Endodermal cell (in vitro differentiated cells): ENCODE measurements at places on chromosomes 7 and 10. TPM values are rescaled to one million over a fixed set of nuclear protein-coding genes. Genes with fewer than 3 reads are reported as not detected.

Gene PNLIPRP2
- total RNA-seq: 0.63 to 0.78 TPM (median 0.64 TPM) in 3 replicates

GRCh38 chr10:84818961-84819360 lies 490.6 kb downstream of the CCSER2 start:
- H3K27me3 ChIP-seq: no peaks in the 10 kb centered on the region
- peaks cover 3% of the 10 kb centered on the region for H3K4me1 ChIP-seq
- no peak overlapping the region for H3K4me3 ChIP-seq
- H3K36me3 ChIP-seq: no peaks in the 10 kb centered on the region

DNA sequence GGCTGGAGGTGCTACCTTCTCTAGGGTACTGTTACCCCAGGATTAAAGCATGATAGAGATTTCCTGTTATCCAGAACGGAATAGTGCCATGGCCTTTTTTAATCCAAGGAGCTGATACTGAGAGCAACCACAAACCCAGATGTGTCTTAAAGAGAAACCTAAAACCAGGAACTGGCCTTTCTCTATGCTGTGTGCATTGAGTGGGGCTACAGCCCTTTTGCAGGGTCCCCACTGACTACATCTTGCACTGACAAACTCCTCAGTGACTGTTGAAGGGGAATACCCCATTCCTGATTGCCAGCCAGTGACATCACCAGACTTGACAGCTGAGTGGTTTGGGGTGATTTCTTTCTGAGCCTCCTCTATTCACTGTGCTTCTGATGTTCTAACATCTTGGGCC lies 81.9 kb upstream of the CAPZA2 start:
- no peak overlapping the region for H3K27ac ChIP-seq
- H3K27me3 ChIP-seq: peaks cover 67% of the 10 kb centered on the region
- H3K36me3 ChIP-seq: no peaks in the 10 kb centered on the region
- H3K4me1 ChIP-seq: peaks cover 21% of the 10 kb centered on the region

Gene GTPBP10
- 21.8 and 24.5 TPM in 2 replicates for total RNA-seq

- H3K27ac ChIP-seq: peak overlapping the region; percentile 99
- DNase-seq: peak; percentile 78
- H3K4me3 ChIP-seq: peak overlapping the region; percentile 93
- H3K27me3 ChIP-seq: no peaks in the 10 kb centered on the region
- H3K4me1 ChIP-seq: no peaks in the 10 kb centered on the region
- H3K36me3 ChIP-seq: peaks cover 6% of the 10 kb centered on the region
Observed at GRCh38 chr7:74656441-74656836, 1.1 kb upstream of the GTF2I start.

GRCh38 chr10:85400981-85401695 lies 965.5 kb downstream of the GRID1 start:
- no peak overlapping the region for H3K4me3 ChIP-seq
- no peak for DNase-seq
- no peaks in the 10 kb centered on the region for H3K27me3 ChIP-seq
- H3K27ac ChIP-seq: no peak overlapping the region
- no peaks in the 10 kb centered on the region for H3K4me1 ChIP-seq

- H3K36me3 ChIP-seq: no peaks in the 10 kb centered on the region
- DNase-seq: no peak
- peaks cover 4% of the 10 kb centered on the region for H3K4me1 ChIP-seq
- no peak overlapping the region for H3K27ac ChIP-seq
Observed at GRCh38 chr7:25847336-25848070, 304.5 kb upstream of the NFE2L3 start.

- no peaks in the 10 kb centered on the region for H3K36me3 ChIP-seq
- H3K27ac ChIP-seq: no peak overlapping the region
- no peaks in the 10 kb centered on the region for H3K27me3 ChIP-seq
- no peak for DNase-seq
- H3K4me3 ChIP-seq: no peak overlapping the region
Observed at GRCh38 chr10:124601016-124601415, 139.4 kb downstream of the LHPP start.

DNA sequence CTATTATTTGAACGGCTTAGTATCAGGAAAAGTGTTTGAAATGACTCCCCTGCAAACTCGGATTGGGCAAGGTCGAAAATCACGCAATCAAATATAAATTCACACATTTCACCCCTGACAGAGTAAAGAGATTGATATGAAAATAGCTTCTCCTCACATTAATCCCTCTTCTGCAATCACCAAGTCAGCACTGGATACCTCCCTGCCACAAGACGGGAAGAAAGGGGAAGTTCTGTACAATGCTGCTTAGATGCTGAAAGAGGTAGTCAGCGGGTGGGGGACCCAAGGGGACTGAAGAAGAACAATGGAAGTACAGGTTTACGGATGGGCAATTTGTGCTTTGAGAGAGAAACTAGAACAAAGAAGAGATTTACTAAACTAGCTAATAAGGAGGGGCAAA lies 72.0 kb upstream of the ANK3 start:
- no peaks in the 10 kb centered on the region for H3K27me3 ChIP-seq
- no peaks in the 10 kb centered on the region for H3K4me1 ChIP-seq
- H3K36me3 ChIP-seq: no peaks in the 10 kb centered on the region
- H3K4me3 ChIP-seq: no peak overlapping the region
- DNase-seq: no peak

DNA sequence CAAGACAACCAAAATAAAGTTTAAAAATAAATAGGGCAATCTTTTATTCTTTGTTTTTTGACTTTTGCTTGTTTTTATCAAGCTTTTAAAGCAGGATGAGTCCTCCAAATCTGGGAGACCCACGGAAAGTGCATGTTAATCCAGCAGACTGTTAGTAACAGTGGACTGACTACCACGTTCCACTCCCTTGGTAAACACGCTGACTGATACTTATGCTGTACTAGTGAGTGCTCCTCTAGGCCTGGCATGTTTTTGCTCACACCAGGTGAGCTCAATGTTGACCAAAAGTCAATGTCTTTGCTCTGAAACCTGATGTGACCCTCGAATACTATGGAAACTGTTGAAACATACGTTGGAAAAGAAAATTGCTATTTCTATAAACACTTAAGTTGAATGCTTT lies 88.4 kb downstream of the KIAA1549 start:
- no peak overlapping the region for H3K27ac ChIP-seq
- H3K36me3 ChIP-seq: peaks cover 65% of the 10 kb centered on the region
- H3K4me3 ChIP-seq: no peak overlapping the region

- H3K36me3 ChIP-seq: peaks cover 13% of the 10 kb centered on the region
- H3K27ac ChIP-seq: no peak overlapping the region
- H3K27me3 ChIP-seq: no peaks in the 10 kb centered on the region
- DNase-seq: no peak
- no peaks in the 10 kb centered on the region for H3K4me1 ChIP-seq
Observed at GRCh38 chr7:43653466-43653865, 70.6 kb downstream of the STK17A start.

DNA sequence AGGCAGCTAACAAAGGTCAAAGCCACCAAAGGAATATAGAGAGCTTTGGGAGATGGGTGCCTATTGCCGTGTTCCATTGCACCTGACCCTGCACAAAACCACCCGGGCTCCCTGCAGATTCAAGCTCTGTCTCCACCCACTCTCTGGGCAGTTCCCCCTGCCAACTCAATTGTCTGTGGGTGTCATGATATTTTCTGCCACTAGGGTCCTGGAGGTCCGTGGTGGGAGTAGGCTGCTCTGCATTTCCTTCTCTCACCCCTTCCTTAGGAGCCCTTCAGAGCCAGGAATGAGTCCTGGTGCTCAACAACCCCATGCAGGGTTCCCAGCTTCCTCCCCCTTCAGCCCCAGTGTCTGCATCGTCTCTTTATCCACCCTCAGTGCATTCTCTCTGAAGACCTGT lies 34.1 kb downstream of the PNLIPRP2 start:
- H3K36me3 ChIP-seq: no peaks in the 10 kb centered on the region
- H3K27ac ChIP-seq: no peak overlapping the region
- no peak overlapping the region for H3K4me3 ChIP-seq
- no peaks in the 10 kb centered on the region for H3K27me3 ChIP-seq
- peak; percentile 81 for DNase-seq
- no peaks in the 10 kb centered on the region for H3K4me1 ChIP-seq

DNA sequence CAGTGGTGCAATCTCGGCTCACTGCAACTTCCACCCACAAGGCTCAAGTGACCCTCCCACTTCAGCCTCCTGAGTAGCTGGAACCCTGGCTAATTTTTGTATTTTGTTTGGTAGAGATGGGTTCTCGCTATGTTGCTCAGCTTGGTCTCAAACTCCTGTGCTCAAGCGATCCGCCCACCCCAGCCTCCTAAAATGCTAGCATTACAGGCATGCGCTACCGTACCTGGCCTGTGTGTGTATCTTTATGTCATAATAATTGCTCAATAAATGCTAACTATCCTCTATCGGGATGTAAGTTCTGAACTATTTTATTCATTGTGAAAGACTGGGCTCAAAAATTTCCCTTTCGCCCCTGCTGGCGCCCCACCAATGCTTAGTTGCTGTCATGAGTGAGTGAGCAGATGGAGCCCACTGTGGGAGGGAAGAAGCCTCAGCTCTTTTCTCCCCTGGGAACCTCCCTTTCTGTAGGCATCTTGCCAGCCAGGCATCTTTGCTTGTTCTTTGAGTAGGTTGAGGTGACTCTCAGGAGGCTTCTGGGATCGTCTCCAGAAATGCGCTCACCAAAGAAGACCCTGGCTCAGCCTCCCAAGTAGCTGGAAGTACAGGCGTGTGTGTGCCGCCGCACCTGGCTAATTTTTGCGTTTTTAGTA lies 38.3 kb downstream of the CAMK1D start:
- H3K36me3 ChIP-seq: no peaks in the 10 kb centered on the region
- H3K27me3 ChIP-seq: no peaks in the 10 kb centered on the region
- no peak overlapping the region for H3K27ac ChIP-seq
- no peaks in the 10 kb centered on the region for H3K4me1 ChIP-seq
- DNase-seq: no peak

Gene CDNF
- total RNA-seq: 0.61 and 1.2 TPM in 2 replicates

- H3K4me1 ChIP-seq: no peaks in the 10 kb centered on the region
- no peaks in the 10 kb centered on the region for H3K36me3 ChIP-seq
- no peak overlapping the region for H3K4me3 ChIP-seq
Observed at GRCh38 chr10:59222788-59223187, 46.3 kb downstream of the PHYHIPL start.

DNA sequence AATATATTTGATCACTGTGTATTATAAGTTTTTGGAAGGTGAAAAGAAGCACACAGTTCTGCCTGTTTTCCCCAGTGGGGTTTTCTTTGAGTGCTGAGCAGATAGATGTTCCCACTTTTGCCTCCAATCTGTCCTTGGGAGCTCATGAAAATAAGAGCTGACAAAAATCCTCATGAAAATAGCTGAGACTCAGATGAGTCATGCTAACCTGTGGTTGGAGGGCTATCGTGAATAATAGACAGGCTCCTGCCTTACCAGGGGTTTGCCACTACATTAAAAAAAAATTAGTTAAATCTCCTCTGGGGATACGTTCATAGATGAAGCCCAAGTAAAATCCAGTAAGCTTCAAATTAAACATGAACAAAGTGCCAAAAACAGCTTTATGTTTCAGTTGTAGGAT lies 10.9 kb upstream of the AOAH start:
- H3K27me3 ChIP-seq: no peaks in the 10 kb centered on the region
- no peak overlapping the region for H3K27ac ChIP-seq
- H3K36me3 ChIP-seq: no peaks in the 10 kb centered on the region
- no peak overlapping the region for H3K4me3 ChIP-seq

- peak; percentile 84 for DNase-seq
- no peaks in the 10 kb centered on the region for H3K4me1 ChIP-seq
- H3K27ac ChIP-seq: no peak overlapping the region
- no peaks in the 10 kb centered on the region for H3K27me3 ChIP-seq
- H3K36me3 ChIP-seq: no peaks in the 10 kb centered on the region
- H3K4me3 ChIP-seq: no peak overlapping the region
Observed at GRCh38 chr10:122276611-122277208, 5.6 kb downstream of the BTBD16 start.

- H3K36me3 ChIP-seq: no peaks in the 10 kb centered on the region
- no peak overlapping the region for H3K27ac ChIP-seq
- DNase-seq: no peak
- no peaks in the 10 kb centered on the region for H3K4me1 ChIP-seq
Observed at GRCh38 chr10:49152663-49153062, 18.8 kb upstream of the FAM170B start.

Gene RHOBTB1
- 5.6 and 6.8 TPM in 2 replicates for total RNA-seq

DNA sequence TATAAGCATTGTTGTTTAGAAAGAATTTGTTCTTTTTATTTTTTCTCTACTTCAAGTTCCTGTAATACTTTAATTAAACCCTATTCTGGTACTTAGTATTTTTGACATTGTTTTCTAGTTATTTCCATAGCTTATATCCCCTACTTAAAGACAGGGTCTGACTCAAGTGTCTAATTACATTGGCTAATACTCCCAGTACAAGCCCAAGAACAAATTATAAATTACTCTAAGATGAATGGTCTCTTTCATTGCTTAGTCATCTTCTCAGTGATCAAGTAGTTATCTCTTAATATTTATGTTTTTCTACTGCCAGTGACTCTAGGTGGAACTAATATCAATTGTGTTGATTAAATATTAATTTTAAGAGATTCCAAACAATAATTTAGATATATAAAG lies 21.6 kb downstream of the AHR start:
- H3K27me3 ChIP-seq: no peaks in the 10 kb centered on the region
- H3K4me3 ChIP-seq: no peak overlapping the region
- no peaks in the 10 kb centered on the region for H3K4me1 ChIP-seq
- H3K36me3 ChIP-seq: no peaks in the 10 kb centered on the region
- no peak overlapping the region for H3K27ac ChIP-seq

Gene STAG3
- 0.95 to 2.8 TPM (median 1.2 TPM) in 3 replicates for total RNA-seq

GRCh38 chr7:45132708-45133320 lies 21.3 kb upstream of the TBRG4 start:
- no peak for DNase-seq
- H3K27me3 ChIP-seq: no peaks in the 10 kb centered on the region
- no peaks in the 10 kb centered on the region for H3K36me3 ChIP-seq
- no peak overlapping the region for H3K27ac ChIP-seq
- no peaks in the 10 kb centered on the region for H3K4me1 ChIP-seq

GRCh38 chr7:100166970-100167911 lies 1.2 kb downstream of the GAL3ST4 start:
- no peaks in the 10 kb centered on the region for H3K27me3 ChIP-seq
- H3K4me3 ChIP-seq: peak overlapping the region; percentile 73
- peaks cover 9% of the 10 kb centered on the region for H3K4me1 ChIP-seq
- H3K36me3 ChIP-seq: no peaks in the 10 kb centered on the region
- H3K27ac ChIP-seq: no peak overlapping the region

Gene LRRTM3
- 0.16 TPM in 1 of 2 replicates, not detected in the other for total RNA-seq

- H3K27ac ChIP-seq: no peak overlapping the region
- H3K36me3 ChIP-seq: no peaks in the 10 kb centered on the region
- DNase-seq: no peak
- no peak overlapping the region for H3K4me3 ChIP-seq
- H3K4me1 ChIP-seq: no peaks in the 10 kb centered on the region
Observed at GRCh38 chr10:26361971-26362370, 76.2 kb upstream of the APBB1IP start.

DNA sequence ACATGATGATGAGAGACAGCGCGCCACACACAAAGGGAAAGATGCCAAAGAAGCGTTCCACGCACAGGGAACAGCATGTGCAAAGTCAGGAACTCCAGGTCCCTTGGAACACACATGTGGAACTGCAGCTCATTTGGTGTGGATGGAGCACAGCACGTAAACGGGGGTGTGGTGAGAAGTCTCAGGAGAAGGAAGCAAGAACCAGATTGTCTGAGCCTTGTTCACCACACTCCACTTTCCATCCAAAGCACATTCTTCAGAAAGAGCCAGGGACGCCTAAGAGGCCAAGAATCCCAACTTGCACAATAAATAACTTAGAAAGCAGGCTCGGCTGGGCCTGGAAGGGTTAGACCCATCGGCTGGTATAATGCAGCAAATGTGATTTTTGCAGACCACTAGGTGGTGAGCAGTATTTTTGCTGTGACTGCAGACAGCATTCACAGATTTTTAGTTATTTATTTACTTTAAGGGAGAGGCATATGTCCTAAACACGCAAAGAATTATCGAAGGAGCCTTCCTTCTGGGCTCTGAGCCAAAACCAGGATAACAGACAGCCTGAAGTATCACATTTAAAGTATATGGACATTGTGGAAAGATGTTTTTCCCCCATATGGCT lies 27.9 kb upstream of the ASCC1 start:
- no peak overlapping the region for H3K27ac ChIP-seq
- H3K36me3 ChIP-seq: no peaks in the 10 kb centered on the region
- no peaks in the 10 kb centered on the region for H3K27me3 ChIP-seq
- no peak overlapping the region for H3K4me3 ChIP-seq
- H3K4me1 ChIP-seq: peaks cover 21% of the 10 kb centered on the region
- no peak for DNase-seq
